NCI-H1105 (cell line): ENCODE measurements at places on chromosomes 4 and X.

- no peak for DNase-seq
Measured at GRCh38 chrX:148037020-148037419, 55.9 kb downstream of the FMR1NB start.

GRCh38 chr4:24778464-24779225, 16.7 kb upstream of the SOD3 start:
- no peak for DNase-seq

DNA sequence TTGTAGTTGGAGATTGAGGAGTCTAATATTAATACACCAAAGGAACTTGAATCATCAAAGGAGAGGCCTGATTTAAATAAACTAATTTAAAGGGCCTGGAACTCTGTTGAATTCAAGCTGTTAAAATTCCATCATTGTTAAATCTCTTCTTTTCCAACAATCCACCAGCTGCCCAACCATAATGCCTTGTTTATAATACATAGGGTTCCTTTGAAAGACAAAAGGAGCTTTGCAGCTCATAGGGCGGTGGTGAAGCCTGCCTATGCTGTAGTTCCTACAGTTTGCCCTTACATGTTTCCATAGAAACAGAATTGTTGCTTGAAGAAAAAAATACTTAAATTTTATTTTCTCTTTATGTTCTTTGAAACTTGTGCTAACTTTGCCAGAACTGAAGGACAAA, 102.8 kb downstream of the GLUD2 start:
- no peak for DNase-seq

DNA sequence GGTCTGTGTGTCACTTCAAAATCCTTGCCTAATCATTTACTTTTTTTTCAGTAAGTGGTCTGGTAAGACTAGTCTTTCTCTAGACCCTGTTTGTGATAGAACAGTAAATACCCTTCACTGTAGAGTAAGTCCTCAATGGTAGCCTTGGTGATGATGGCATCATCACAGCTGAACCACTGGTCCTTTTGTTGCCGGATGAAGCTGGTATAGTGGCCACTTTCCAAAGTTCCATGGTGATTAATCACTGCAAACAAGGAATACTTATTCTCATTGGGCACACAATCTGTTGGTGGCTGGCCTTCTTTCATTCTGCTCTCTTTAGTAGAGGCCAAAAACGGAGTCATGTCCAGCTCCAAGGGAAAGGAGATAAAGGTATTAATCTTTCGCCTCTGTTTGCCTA, 2.9 kb downstream of the USP51 start:
- DNase-seq, result no peak

GRCh38 chrX:69740317-69740716, 124.4 kb downstream of the EDA start:
- no peak for DNase-seq

GRCh38 chr4:148998719-148999118, 556.5 kb upstream of the NR3C2 start:
- no peak for DNase-seq

GRCh38 chrX:119121341-119121740, 6.3 kb downstream of the KIAA1210 start:
- no peak for DNase-seq

DNA sequence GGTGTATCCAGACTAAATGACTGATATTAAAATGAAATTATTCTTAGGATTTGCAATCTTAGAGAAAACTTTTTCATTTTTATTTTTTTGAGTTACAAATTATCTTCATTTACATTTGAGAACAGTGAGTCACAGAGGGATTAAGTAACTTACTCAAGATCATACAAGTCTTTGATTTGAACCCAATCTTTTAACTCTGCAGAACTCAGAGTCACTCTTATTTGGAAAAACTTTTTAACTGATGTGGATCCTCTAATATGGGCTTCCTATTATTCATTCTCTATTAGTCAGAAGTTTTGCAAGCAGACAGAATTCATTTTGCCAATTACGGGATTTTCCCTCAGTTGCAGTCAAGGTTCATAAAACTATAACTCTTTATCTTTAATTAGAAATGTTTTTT, 20.1 kb downstream of the HPRT1 start:
- no peak for DNase-seq

DNA sequence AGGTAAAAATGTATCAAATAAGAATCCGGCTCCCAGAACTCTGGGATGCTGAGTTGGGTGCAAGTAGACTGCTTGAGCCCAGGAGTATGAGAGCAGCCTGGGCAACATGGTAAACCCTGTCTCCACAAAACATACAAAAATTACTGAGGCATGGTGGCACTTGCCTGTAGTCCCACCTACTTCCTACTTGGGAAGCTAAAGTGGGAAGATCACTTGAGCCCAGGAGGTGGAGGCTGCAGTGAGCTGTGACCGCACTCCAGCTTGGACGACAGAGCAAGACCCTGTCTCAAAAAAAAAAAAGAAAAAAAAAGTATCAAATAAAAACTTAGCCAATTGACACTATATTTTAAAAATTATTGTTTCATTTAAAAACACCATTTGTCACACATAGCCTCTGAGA, 84.4 kb downstream of the FBXW7 start:
- no peak for DNase-seq

GRCh38 chr4:139743027-139743426, 77.4 kb downstream of the MGST2 start:
- no peak for DNase-seq

DNA sequence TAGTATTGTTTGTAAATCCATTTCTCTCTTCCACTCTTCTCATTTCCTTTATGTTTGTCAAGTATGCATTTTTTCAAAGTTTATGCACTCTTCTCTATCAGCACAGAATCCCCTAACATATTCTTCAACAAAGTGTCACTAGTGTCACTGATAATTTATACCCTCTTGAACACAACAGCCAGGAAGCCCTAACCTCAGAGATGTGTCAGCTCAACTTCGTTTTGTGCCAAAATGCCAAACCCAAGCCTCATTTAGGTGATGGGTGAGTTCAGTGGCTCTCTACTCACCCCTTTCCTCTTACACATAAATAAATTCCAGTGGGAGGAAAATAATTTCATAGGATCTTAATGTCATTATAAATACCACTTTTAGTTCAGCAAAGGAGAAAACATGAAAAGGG, 22.4 kb upstream of the P2RY10 start:
- no peak for DNase-seq

GRCh38 chrX:71622032-71622575, 3.8 kb upstream of the CXCR3 start:
- DNase-seq, result no peak

- no peak for DNase-seq
Measured at GRCh38 chr4:181860157-181860556, 383.0 kb upstream of the TENM3 start.
